Transverse colon (tissue), 4 donors: ENCODE measurements at places on chromosomes 7 and 10. TPM values are rescaled to one million over a fixed set of nuclear protein-coding genes. Genes with fewer than 3 reads are reported as not detected.

- peak; percentile 75 for DNase-seq
Measured at GRCh38 chr7:44565097-44565794, 8.5 kb downstream of the DDX56 start.

DNA sequence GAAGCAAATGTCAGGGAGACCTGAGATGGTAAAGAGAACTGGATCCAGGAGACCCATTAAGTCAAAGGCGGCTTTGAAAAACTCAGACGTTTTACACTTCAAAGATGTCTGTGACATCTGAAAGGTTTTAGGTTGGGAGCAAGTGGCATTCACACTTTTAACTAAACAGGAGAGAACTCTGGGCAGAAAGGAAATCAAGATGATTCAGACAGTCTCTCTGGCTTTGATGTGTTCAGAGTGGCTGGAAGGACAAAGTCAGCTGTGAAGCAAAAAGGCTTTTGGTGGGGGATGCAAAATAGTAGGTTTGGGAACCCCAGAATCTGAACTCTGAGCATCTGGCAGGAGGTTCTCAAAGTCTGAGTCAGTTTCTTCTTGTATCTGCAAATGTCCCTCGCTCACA, 66.6 kb downstream of the PRKCQ start:
- no peak for DNase-seq

The CDNF gene
- total RNA-seq: not detected

The VSIR gene
- 77.0 TPM for total RNA-seq

GRCh38 chr10:18980089-18980629, 68.4 kb upstream of the MALRD1 start:
- no peak for DNase-seq

GRCh38 chr10:59068581-59069191, 107.8 kb upstream of the PHYHIPL start:
- DNase-seq: no peak

The PNLIPRP3 gene
- total RNA-seq: not detected

The ZNF32 gene
- total RNA-seq: 21.5 TPM

DNA sequence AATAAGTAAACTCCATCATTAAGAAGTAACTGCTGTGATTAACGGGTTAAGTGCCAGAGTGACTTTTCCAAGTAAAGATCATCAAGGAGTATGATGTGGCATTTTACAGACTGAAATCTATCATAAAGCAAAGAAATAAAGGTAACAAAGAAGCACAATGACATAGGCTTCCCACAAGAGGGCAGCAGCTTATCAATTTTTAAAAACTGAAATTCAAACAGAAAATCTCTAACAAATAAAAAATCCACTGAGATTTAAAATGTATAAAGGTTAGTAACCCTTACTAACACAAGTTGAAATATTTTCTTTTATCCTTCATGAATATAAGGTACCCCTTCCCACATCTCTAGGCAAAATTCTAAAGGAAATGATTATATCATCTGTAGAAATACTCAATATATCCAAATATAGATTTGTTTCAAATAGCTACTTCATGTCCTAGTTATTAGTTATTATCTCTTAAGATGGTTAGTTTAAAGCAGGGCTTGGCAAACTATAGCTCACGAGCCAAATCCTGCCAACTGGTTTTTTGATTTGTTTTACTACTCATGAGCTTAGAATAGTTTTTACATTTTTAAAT, 29.2 kb downstream of the FAM3C start:
- no peak for DNase-seq

DNA sequence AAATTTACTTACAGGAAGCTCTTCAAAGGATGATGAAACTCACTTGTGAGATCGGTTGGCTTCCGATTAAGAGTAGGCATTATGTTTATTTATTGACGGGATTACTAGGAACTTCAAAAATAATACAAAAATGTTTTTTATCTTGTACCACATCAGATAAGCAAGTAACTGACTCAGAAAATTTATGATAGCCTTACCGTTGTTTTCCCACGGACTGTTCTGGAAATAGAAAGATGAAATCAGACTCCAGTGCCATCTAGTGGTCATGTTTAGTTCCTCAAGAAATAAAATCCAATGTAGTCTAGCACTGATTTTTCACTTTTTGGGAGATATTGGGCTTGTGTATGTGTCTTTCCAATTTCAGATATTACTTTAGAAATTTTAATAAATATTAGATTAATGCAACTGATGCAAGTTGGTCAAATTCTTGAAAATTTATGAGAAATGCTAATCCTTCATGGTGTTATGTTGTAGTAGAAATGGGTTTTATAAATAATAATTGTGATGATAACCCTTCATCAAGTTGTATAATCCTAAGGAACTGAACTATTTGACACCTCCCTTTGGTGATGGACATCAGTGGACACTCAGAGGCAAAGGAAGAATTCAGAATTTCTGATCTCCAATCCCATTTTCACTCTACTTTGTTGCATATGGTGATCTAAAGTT, 168.8 kb downstream of the TMEM26 start:
- no peak for DNase-seq

The ACSM6 gene
- total RNA-seq: not detected

- no peak for DNase-seq
Measured at GRCh38 chr7:36735172-36735571, 10.9 kb upstream of the AOAH start.

- peak; percentile 61 for DNase-seq
Measured at GRCh38 chr10:114541081-114541796, 116.8 kb downstream of the ABLIM1 start.

DNA sequence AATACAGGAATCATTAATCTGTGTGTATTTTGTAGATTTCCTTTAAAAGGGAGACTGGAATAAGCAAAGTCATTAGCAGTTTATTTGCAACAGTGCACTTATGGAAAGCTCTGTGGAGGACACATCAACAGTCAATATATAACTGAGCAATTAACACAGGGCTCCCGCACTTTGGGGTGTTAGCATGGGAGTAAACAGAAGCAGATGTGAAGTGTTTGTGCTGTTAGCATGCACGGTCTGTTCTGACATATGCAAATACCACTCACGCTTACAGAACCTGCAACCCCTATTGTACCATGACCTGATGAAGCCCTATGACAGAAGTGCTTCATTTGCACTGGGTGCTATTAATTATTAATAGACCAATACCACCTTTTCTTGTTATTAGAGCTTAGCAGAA, 118.9 kb downstream of the PPP1R3A start:
- DNase-seq: no peak

GRCh38 chr10:30639946-30640786, 10.6 kb upstream of the LYZL2 start:
- DNase-seq: no peak

- no peak for DNase-seq
Measured at GRCh38 chr10:75441682-75442081, 10.3 kb downstream of the LRMDA start.

The GSTO2 gene
- 11.7 TPM for total RNA-seq

GRCh38 chr10:60224066-60224705, 165.5 kb downstream of the ANK3 start:
- DNase-seq: no peak

GRCh38 chr10:26802527-26802926, 58.2 kb downstream of the ABI1 start:
- DNase-seq: no peak

DNA sequence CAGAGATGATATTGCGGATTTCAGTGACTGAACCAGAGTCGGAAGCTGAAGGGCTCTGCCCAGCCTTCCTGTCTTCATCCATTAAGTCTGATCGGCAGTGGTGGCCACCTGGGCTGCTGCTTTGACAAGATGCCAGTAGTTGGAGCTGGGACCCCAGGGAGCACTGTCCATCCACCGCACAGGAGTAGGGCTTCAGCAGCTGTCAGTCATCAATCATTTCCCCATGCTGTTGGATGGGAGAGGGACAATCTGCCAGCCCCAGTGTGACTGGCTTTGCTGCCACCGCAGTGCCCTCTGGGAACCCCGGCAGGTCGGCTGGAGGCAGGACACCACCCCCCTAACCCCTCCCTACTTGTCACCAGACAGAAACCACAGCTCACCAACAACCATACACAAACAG, 23.0 kb upstream of the GPR146 start:
- no peak for DNase-seq

GRCh38 chr7:12327922-12328321, 75.7 kb downstream of the VWDE start:
- no peak for DNase-seq

The PIK3AP1 gene
- total RNA-seq: 21.3 TPM

GRCh38 chr7:54833001-54833467, 74.0 kb upstream of the SEC61G start:
- no peak for DNase-seq

GRCh38 chr7:77399816-77400215, 16.3 kb downstream of the GSAP start:
- DNase-seq: no peak

DNA sequence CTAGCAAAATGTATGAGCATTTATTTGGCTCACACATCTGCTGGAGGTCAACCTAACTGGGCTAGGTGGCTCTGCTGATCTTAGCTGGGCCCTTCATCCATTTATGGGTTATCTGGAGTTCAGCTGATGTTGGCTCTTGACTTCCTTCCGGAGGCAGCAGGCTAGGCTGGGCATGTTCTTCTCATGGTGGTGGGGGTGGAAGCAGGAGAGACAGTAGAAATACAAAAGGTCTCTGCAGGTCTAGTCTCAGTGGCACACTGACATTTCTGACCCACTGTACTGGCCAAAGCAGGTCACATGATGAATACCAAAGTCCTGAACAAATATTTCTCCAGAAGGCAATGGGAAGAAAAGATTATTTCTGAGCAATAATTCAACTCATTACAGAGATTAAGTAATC, 334.6 kb downstream of the CRPPA start:
- DNase-seq: no peak

- DNase-seq: no peak
Measured at GRCh38 chr10:634256-634655, 55.2 kb downstream of the DIP2C start.

The CTNNA3 gene
- 0.68 TPM for total RNA-seq

- peak; percentile 18 for DNase-seq
Measured at GRCh38 chr7:31493714-31494181, 20.1 kb upstream of the ITPRID1 start.
